ENCODE measurements at places on chromosomes 2 and 18. TPM values are rescaled to one million over a fixed set of nuclear protein-coding genes. Genes with fewer than 3 reads are reported as not detected.

Gene PLGLB1
- total RNA-seq = not detected

Gene TYMS
- 1.2 TPM for total RNA-seq

Gene BIRC6
- 98.7 TPM for total RNA-seq

Gene COL4A3
- total RNA-seq = 0.67 TPM

Gene ABCG8
- not detected for total RNA-seq

Gene SNTG2
- 5.6 TPM for total RNA-seq

Gene CXCR4
- 13.2 TPM for total RNA-seq

Gene TMEM200C
- total RNA-seq = 0.32 TPM

Gene SCG2
- total RNA-seq = 0.19 TPM

Gene ADD2
- 3.3 TPM for total RNA-seq

Gene RIT2
- not detected for total RNA-seq

Gene ST6GAL2
- total RNA-seq = 0.45 TPM

Gene HSPE1
- total RNA-seq = 95.8 TPM

Gene TDRD15
- total RNA-seq = 0.06 TPM

Gene PPP1CB
- 201 TPM for total RNA-seq

Gene CD226
- 1.4 TPM for total RNA-seq

Gene ARHGEF33
- total RNA-seq = 0.35 TPM

Gene LAMA3
- total RNA-seq = 19.6 TPM

Gene UGT1A4
- not detected for total RNA-seq

Gene UGT1A6
- total RNA-seq = not detected

Gene IL37
- total RNA-seq = not detected

Gene OTOF
- 0.26 TPM for total RNA-seq

Gene INHBB
- total RNA-seq = 54.8 TPM

Gene ASXL3
- 1.5 TPM for total RNA-seq

Gene HTR2B
- 2.2 TPM for total RNA-seq

Gene CHST10
- total RNA-seq = 4.1 TPM

Gene RFTN2
- 6.8 TPM for total RNA-seq

Gene CERKL
- not detected for total RNA-seq

Gene CIB4
- total RNA-seq = not detected

Gene PROKR1
- total RNA-seq = 1.3 TPM

Gene CTNNA2
- total RNA-seq = not detected

Gene KCNE4
- total RNA-seq = 15.0 TPM

Gene DSG1
- not detected for total RNA-seq

Gene CPLX4
- total RNA-seq = not detected

Gene HRH4
- 0.39 TPM for total RNA-seq

Gene APCDD1
- total RNA-seq = 232 TPM

Gene ACVR2A
- 15.9 TPM for total RNA-seq

Gene THADA
- total RNA-seq = 38.0 TPM

Gene GBX2
- not detected for total RNA-seq

Gene APLF
- 6.4 TPM for total RNA-seq

Gene ITGA4
- 6.6 TPM for total RNA-seq

Measured in mesenteric fat pad (tissue), 1 donor.